ENCODE measurements at places on chromosomes 6 and 20.

GRCh38 chr6:84428300-84428907 is 201.0 kb upstream of the CEP162 start:
- DNase-seq = no peak

GRCh38 chr6:125792172-125792571 is 1.4 kb downstream of the NCOA7 start:
- DNase-seq = no peak

GRCh38 chr20:50286174-50286511 is 95.5 kb downstream of the CEBPB start:
- no peak for DNase-seq

GRCh38 chr20:35661908-35662307 is 2.8 kb downstream of the CPNE1 start:
- DNase-seq = no peak

DNA sequence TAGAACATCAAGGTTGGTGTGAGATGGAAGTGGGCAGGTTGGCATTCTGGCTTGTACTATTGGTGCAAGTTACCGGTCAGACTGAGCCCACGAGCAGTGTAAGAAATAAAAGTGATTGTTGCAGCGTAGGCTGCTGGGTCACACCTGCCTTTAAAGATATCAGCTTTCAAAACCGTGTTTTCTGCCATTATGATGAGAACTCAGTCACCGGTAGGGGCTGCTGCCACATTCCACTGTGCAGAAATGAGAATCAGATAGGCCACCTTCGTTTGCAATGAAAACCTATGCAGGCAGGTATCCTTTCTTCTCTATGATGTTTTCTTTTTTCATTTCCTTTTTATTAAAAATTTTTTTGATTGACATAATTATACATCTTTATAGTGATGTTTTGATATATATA is 168.5 kb downstream of the MYLK4 start:
- DNase-seq = no peak

DNA sequence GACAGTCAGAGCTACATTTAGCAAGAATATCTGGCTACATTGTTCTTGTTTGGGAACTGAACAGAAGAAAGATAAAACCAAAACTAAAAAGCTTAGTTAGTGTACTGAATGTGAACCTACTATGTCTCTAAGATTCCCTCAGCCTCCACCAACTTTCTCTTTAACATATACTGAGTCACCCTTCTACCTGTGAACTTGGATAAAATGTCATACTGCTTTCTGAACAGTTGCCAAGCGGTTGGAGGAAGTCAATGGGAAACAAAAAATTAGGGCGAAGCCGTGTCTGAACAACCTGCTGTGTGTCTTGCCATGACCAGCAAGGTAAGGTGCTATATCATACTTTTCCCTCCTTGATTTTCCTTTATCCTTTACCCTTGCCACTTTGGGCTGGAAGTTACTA is 243.5 kb downstream of the BTBD9 start:
- no peak for DNase-seq

GRCh38 chr6:133548423-133549159 is 307.4 kb downstream of the EYA4 start:
- no peak for DNase-seq

Measured in C1 segment of cervical spinal cord (tissue), 14 donors.